ENCODE measurements at places on chromosomes 13 and 19.

GRCh38 chr19:10670182-10670581 is 16.0 kb downstream of the ILF3 start:
- DNase-seq, result no peak

DNA sequence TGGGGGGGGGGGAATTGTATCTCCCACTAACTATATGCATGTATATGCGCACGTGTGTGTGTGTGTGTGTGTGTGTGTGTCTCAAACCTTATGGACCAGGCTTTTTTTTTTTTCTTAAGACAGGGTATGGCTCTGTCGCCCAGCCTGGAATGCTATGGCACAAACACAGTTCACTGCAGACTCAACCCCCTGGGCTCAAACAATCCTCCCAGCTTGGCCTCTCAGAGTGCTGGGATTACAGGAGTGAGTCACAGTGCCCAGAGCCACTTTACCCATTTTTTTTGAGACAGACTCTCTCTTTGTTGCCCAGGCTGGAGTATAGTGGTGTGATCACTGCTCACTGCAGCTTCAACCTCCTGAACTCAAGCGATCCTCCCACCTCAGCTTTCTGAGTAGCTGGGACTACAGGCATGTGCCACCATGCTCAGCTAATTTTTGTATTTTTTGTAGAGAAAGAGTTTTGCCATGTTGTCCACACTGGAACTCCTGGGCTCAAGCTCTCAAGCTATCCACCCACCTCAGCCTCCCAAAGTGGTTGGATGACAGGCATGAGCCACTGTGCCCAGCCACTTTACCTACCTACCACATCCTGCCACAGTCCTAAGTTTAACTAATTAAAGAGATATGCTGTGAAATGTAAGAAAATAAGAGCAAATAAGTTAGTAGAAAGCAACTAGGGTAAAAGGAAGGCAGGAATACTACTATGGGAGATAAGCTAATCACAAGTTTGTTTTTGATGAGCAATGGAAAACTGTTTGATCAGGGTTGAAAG is 2.4 kb downstream of the ZMYM5 start:
- no peak for DNase-seq

GRCh38 chr13:58949646-58950045 is 1214.1 kb downstream of the DIAPH3 start:
- no peak for DNase-seq

GRCh38 chr19:47560999-47561398 is 11.9 kb downstream of the ZNF541 start:
- DNase-seq, result no peak

GRCh38 chr13:25034173-25034572 is 61.8 kb upstream of the PABPC3 start:
- no peak for DNase-seq

DNA sequence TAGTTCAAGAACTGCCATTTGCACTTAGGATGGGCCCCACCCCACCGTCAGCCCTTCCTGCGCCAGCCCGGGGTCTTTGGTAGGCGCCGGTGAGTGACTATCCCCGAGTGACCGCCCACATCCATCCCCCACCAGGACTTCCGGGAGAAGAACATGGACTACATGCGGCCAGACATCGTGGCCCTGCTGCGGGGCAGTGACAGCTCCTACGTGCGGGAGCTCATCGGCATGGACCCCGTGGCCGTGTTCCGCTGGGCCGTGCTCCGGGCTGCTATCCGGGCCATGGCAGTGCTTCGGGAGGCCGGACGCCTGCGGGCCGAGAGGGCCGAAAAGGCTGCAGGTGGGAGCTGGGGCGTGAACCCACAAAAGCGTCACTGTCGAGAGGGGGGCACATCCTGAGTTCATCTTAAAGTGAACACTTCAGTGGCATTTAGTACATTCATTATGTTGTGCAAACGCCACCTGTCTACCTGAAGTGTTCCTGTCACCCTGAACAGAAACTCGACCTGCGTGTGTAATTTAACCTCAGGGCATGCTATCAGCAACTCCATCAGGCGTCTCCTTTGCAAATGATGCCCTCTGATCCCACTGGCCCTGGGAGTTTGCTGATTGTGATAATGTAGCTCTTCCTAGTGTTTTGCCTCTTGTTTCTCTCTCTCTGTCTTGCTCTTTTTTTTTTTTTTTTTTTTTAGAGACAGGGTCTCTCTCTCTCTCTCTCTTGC is 42.4 kb upstream of the USE1 start:
- DNase-seq, result no peak

GRCh38 chr13:40026741-40027140 is 371.3 kb downstream of the COG6 start:
- DNase-seq, result no peak

- DNase-seq, result no peak
Observed at GRCh38 chr13:23991119-23991518, 93.8 kb upstream of the C1QTNF9B start.

DNA sequence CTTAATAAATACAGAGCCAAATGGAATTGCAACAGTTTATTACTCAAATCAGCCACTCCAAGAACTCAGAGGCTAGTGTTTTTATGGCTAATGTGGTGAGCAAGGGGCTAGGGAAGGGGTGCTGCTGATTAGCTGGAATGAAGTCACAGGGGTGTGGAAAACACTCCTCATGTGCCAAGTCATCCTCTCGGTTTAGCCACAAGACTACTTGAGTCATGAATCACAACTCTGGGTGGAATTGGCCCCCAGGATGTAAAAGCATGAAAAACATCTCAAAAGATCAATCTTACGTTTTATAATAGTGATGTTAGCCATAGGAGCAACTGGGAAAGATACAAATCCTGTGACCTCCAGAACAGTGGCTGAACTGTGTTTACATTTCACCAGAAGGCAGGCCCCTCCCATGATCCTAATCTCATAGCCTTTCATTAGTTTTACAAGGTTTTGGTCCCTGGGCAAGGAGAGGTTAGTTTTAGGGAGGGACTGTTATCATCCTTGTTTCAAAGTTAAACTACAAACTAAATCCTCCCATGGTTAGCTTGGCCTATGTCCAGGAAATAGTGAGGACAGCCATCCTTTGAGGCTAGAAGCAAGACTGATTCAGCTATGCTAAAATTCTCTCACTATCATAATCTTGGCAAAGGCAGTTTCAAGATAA is 2020.1 kb upstream of the PCDH20 start:
- no peak for DNase-seq

- no peak for DNase-seq
Observed at GRCh38 chr19:15453091-15453578, 3.4 kb upstream of the WIZ start.

DNA sequence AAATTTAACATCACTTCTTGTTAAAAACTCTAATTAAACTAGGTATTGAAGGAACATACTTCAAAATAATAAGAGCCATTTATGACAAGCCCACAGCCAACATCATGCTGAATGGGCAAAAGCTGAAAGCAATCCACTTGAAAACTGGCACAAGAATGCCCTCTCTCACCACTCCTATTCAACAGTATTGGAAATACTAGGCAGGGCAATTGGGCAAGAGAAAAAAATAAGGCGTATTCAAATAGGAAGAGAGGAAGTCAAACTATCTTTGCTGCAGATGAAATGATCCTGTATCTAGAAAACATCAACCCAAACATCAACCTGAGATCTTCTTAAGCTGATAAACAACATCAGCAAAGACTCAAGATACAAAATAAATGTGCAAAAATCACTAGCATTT is 15.6 kb upstream of the LILRB1 start:
- no peak for DNase-seq

DNA sequence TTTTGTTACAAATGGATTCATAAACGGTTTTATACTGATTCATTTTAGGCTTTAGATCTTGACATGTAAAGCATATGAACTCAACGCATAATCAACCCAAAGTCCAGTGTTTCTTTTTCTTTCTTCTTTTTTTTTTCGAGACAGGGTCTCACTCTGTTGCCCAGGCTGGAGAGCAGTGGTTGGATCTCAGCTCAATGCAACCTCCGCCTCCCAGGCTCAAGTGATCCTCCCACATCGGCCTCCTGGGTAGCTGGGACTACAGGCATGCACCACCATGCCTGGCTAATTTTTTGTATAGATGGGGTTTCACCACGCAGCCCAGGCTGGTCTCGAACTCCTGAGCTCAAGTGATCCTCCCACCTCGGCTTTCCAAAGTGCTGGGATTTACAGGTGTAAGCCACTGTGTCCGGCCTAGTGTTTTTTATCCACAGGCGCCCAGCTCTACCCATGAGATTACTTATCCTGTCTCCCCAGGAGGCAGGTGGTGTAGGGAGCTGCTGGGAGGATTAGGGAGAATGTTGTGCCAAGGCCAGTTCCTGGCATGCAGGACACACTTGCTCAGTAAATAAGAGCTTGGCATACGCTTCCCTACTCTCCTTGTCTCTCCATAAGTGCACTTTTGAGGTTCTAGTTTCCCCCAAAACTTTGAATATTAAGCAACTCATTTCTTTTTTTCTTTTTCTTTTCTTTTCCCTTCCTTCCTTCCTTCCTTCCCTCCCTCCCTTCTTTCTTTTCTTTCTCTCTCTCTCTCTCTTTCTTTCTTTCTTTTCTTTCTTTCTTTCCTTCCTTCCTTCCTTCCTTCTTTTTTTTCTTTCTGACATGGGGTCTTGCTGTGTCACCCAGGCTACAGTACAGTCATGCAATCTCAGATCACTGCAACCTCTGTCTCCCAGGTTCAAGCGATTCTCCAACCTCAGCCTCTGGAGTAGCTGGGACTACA is 4.8 kb upstream of the CEBPA start:
- DNase-seq, result no peak

DNA sequence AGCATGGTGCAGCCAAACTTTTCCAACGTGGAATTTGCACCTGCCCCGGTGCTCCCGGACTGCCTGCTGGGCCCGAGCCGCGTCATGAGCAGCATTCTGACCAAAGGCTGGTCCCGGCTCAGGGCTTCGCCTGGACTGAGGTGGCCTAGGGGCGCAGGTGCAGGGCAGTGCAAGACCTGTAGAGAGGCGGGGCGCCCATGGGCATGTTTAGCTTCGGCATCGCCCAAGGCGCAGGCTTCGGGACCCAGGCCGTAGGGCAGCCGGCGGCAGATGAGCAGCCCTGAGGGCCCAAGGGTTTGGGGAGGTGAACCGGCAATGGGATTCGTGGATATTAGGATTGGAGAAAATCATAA is 23.8 kb downstream of the LRFN3 start:
- no peak for DNase-seq

DNA sequence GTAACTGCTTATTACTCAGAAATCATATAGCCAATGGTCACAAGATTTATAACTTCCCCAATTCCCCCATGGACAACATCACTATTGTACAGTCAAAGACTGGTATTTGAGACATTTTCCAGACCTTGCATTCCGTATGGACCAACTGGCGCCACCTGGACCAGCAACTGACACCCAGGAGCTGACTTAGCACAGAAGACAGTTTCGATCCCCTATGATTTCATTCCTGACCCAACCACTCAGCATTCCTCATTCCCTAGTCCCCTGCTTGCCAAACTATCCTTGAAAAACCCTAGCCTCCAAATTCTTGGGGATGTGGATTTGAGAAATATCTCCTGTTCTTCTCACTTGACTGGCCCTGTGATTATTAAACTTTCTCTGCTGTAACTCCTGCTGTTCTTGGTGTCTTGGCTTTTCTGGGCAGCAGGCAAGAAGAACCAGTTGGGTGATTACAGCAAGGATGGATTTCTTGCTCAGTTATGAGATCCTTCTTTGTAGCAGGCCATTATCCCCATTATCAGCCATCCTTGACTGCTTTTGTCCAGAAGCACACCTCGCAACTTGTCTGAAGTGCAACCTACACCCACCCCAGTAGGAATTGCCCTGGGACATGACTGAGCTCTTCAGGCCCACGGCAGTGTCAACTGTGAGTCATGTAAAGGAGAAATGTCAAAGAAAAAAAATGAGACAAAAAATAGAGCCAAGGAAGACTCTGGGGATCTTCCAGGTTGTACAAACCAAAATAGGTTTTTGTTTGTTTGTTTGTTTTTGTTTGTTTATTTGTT is 13.7 kb upstream of the MAP3K10 start:
- no peak for DNase-seq

GRCh38 chr13:99686157-99686572 is 184.9 kb downstream of the TM9SF2 start:
- DNase-seq, result no peak

GRCh38 chr13:113166681-113167080 is 8.2 kb downstream of the PROZ start:
- DNase-seq, result no peak

- DNase-seq, result no peak
Observed at GRCh38 chr19:45154064-45154827, 6.5 kb downstream of the NKPD1 start.

DNA sequence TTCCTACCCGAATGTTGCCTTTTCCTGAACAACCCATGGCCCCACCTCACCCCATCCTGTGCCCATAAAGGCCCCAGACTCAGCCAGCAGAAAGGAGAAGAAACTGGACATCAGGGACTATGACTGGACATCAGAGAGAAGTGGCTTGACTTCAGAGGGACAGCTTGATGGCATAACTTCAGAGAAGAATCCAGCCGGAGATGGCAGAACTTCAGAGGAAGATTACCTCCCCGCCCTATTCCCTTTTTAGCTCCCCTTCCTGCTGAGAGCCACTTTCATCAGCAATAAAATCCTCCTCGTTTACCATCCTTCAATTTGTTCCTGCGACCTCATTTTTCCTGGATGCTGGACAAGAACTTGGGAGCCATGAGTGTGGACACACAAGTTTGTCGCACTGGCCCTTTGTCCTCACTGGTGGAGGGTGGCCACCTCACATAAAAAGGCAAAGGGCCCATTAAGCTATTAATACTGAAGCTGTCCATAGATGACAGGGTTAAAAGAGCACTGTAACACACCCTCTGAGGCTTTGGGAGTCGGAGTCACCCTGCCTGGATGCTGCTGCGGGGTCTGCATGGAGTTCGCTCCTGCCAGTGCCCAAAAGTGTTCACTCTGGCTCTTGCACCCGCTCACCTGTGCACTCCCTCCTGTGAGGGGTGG is 260.4 kb downstream of the SLITRK1 start:
- no peak for DNase-seq

DNA sequence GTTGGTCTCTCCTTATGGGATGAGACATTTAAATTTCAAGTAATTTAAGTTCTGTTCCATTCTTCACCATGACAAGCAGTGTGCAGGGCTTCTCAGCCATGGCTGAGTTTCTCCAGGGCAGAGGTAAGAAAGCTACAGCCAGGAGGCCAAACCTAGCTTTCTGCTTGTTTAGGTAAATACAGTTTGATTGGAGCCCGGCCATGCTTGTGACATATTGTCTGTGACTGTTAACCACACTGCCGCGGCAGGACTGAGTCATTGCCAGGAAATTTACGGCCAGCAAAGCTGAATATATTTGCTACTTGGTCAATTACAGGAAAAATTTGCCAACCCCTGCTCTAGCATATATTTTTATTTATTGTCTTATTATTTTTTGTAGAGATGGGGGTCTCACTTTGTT is 10.7 kb downstream of the NLRP8 start:
- DNase-seq, result no peak

- no peak for DNase-seq
Observed at GRCh38 chr19:8488365-8488764, 14.1 kb downstream of the PRAM1 start.

GRCh38 chr13:98487522-98487921 is 89.4 kb downstream of the STK24 start:
- no peak for DNase-seq

GRCh38 chr13:48778610-48779009 is 124.9 kb downstream of the CYSLTR2 start:
- no peak for DNase-seq

DNA sequence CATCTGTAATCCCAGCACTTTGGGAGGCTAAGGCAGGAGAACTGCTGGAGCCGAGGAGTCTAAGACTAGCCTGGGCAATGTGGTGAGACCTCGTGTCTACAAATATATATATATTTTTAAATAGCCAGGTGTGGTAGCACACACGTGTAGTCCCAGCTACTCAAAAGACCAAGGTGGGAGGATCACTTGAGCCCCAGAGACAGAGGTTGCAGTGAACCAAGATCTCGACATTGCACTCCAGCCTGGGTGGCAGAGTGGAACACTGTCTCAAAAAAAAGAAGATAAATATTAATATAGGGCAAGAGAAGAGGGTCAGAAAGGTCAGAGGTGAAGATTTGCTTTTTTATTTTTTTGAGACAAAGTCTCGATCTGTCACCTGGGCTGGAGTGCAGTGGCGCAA is 5.5 kb upstream of the MRPL4 start:
- DNase-seq, result no peak
